ENCODE measurements at places on chromosomes 7 and 10. TPM values are rescaled to one million over a fixed set of nuclear protein-coding genes. Genes with fewer than 3 reads are reported as not detected.

GRCh38 chr7:155700847-155701246, 56.4 kb downstream of the RBM33 start:
- no peak overlapping the region for H3K4me3 ChIP-seq
- no peak overlapping the region for H3K27ac ChIP-seq
- no peaks in the 10 kb centered on the region for H3K27me3 ChIP-seq
- H3K4me1 ChIP-seq, result peaks cover 47% of the 10 kb centered on the region
- DNase-seq, result no peak

DNA sequence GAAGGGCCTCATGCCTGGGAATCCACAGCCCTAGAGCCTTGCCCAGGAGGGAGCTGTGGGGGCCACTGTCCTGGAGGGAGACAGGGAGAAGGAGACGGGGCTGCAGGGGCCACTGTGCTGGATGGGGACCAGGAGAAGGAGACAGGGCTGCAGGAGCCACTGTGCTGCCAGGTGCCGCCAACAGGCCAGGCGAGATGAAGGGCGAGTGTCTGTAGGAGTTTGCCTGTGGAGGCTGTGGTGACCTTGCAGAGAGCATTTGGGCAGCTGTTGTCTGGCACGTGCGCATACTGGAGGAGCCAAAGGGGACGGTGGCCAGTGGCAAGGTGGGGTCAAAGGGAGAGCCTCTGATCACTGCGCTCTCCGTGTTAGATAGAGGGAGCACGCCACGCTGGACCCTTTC, 79.2 kb downstream of the NKX6-2 start:
- H3K27me3 ChIP-seq, result no peaks in the 10 kb centered on the region
- H3K4me1 ChIP-seq, result no peaks in the 10 kb centered on the region
- H3K36me3 ChIP-seq, result peaks cover 36% of the 10 kb centered on the region
- no peak overlapping the region for H3K4me3 ChIP-seq
- DNase-seq, result no peak

- H3K4me3 ChIP-seq, result no peak overlapping the region
- H3K27me3 ChIP-seq, result peaks cover 3% of the 10 kb centered on the region
- H3K27ac ChIP-seq, result no peak overlapping the region
- no peak for DNase-seq
- peaks cover 36% of the 10 kb centered on the region for H3K4me1 ChIP-seq
Observed at GRCh38 chr10:17507538-17507937, 53.1 kb upstream of the ST8SIA6 start.

DNA sequence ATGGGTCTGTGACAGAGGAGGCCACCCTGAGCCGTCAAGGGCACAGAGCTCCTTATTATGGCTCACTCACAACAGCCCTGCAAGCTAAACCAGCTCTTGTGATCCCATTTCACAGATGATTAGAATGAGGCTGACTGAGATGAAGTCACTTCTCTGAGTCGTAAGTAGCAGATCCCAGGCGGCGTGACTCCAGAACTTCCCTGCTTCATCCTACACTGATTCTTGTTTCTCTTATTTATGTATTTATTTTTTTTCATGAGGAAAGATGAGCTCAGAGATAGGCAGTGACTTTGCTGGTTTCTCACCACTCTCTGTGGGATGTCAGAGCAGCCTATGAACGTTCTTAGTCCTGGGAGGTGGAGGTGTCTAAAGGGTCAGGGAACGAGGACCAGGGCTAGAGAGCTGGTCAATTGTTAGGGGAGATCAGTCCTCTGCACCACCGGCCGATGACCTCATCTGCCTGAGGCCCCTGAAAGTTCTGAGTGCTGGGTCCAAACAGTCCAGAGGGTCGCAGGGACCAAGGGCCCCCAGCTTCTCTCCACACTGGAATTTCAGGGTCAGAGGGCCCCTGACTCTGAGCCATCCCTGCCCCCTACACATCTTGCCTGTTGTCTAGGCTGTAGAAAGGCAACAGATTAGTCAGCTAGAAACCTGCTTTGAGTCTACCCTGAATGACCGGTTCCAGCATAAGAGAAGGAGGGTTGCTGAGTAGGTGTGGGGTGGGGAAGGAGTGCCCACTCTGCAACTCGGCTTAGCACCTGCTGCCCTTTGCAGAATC, 17.9 kb downstream of the CLRN3 start:
- no peak overlapping the region for H3K27ac ChIP-seq
- no peaks in the 10 kb centered on the region for H3K36me3 ChIP-seq
- peaks cover 15% of the 10 kb centered on the region for H3K4me1 ChIP-seq

DNA sequence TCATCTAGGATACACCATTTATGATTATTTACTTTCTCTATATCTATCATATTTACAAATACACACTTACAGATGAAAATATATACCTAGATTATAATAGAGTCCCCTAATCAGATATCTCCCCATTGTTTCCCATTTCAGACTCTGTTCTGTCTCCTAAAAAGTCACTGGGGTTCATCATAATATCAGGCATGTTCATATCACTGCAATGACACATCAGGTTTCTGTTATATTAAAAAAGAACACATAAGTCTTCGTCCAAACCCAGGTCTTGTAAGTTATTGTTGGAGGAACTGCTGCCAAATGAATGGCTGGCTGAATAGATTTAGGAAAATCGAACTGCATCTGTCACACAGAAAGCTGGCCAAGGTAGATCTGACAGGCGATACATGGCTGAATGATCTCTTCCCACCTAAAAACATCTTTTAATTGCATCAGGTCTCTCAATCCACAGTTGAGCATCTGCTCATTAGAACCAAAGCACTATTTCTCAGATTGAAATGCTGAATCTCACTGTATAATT, 178.7 kb downstream of the CACNA2D1 start:
- H3K4me3 ChIP-seq, result no peak overlapping the region
- H3K27ac ChIP-seq, result no peak overlapping the region
- no peaks in the 10 kb centered on the region for H3K27me3 ChIP-seq
- DNase-seq, result no peak

The NUTM2E gene
- total RNA-seq, result not detected

- H3K4me3 ChIP-seq, result no peak overlapping the region
- DNase-seq, result no peak
- H3K4me1 ChIP-seq, result no peaks in the 10 kb centered on the region
- no peaks in the 10 kb centered on the region for H3K27me3 ChIP-seq
- H3K27ac ChIP-seq, result no peak overlapping the region
Observed at GRCh38 chr7:134768243-134768642, 11.2 kb upstream of the CALD1 start.

The TRIM50 gene
- not detected for total RNA-seq

DNA sequence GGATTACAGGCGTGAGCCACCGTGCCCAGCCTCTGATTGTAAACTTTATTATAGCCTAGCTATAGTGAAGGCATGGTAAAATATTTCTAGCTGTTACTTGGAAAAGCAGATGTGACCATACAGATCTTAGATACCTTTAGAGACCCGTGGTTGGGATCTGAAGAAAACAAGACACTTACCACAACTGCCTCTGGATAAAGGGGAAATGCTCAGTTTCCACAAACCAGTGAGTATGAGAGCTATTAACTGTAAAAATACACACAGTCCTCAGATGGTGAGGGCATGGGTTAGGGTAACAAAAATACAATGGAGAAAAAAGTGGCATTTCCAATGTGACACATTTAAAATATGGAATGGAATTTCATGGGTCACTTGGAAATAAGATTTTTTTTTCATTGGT, 63.0 kb downstream of the ZNF438 start:
- peak overlapping the region; percentile 5 for H3K27ac ChIP-seq
- peaks cover 31% of the 10 kb centered on the region for H3K4me1 ChIP-seq
- DNase-seq, result no peak
- H3K27me3 ChIP-seq, result no peaks in the 10 kb centered on the region
- peaks cover 25% of the 10 kb centered on the region for H3K36me3 ChIP-seq

DNA sequence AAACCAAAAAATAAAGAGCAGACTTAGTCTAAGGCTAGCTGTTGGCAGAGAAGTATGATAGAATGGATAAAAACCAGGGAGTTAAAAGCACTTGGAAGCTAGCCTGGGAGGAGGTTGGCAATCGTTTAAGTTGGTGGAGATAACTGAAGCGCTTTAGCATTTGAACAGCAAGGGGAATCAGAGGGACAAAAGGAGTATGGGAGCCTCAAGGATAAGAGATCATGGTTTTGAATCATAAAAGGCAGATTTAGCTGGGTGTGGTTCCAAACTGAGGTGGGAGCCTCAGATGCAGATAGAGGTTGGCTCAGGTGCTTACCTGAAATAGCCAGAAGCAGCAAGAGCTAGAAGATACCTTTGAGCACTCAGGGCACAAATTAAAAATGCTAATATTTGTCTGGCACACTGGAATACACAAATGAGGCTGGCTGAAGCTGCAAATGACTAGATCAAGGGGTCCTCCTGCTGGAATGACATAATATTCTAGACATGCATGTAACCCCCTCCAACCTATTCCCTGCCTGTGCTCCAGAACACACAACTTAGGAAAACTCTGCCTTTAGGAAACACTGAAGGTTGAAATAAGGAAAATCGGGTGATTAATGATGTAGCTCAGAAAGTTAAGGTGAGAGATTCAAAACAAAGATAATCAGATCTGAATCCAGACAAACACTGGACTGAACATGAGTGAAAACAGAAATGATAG, 372.3 kb upstream of the LRRN3 start:
- peaks cover 2% of the 10 kb centered on the region for H3K4me1 ChIP-seq
- no peak overlapping the region for H3K4me3 ChIP-seq
- no peaks in the 10 kb centered on the region for H3K36me3 ChIP-seq
- no peak for DNase-seq

The SFRP4 gene
- total RNA-seq, result not detected

The ENTPD1 gene
- 37.5 TPM for total RNA-seq

The SPDYE9 gene
- total RNA-seq, result not detected

DNA sequence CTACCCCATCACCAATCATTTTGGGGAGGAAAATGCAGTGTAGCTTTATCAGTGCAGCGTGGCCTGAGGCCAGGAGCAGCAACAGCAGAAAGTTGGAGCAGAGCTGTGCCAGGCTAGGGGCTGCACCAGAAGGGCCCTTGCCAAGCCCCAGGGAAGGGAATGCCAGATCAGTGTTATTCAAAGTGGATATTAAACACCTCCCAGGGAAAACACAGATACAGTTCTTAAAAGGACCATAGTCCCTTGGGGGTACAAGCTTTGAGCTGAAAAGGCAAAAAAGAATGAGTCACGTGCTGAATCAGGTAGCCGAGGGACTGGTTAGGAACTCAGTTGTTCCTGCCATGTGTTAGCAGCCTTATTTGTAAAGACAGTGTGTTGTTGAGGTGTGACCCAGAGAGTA, 54.0 kb downstream of the GSDME start:
- H3K36me3 ChIP-seq, result no peaks in the 10 kb centered on the region
- H3K4me1 ChIP-seq, result peaks cover 1% of the 10 kb centered on the region
- no peak overlapping the region for H3K27ac ChIP-seq
- no peak overlapping the region for H3K4me3 ChIP-seq

GRCh38 chr10:104081998-104082397, 3.7 kb downstream of the COL17A1 start:
- peaks cover 11% of the 10 kb centered on the region for H3K27me3 ChIP-seq
- no peaks in the 10 kb centered on the region for H3K36me3 ChIP-seq
- H3K4me3 ChIP-seq, result no peak overlapping the region
- DNase-seq, result no peak

GRCh38 chr10:80416479-80417098, 8.2 kb downstream of the PRXL2A start:
- H3K36me3 ChIP-seq, result no peaks in the 10 kb centered on the region
- no peak overlapping the region for H3K4me3 ChIP-seq
- H3K27me3 ChIP-seq, result no peaks in the 10 kb centered on the region
- no peak for DNase-seq
- H3K4me1 ChIP-seq, result peaks cover 19% of the 10 kb centered on the region

The KCND2 gene
- total RNA-seq, result not detected

The CD36 gene
- not detected for total RNA-seq

DNA sequence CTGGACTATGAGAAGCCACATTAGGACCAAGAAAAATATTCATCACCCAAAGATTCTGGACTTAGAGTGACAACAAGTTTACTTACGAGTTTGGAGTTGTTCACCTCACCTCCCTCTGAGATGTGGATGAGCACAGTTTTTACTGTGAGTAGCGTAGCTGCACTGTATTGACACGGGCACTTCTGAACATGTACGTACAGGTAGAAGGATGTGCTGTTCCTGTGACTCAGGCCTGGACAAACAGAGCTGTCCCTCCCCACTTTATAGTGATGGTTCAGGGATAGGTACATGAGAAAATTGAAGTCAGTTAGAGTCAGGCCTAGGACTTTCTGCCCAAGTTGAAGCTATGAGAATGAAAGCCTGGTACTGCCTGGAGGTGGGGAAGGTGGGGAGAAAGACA, 80.9 kb upstream of the DYNC1I1 start:
- H3K27me3 ChIP-seq, result peaks cover 3% of the 10 kb centered on the region
- no peak overlapping the region for H3K4me3 ChIP-seq
- no peak for DNase-seq

- H3K4me3 ChIP-seq, result no peak overlapping the region
- no peaks in the 10 kb centered on the region for H3K36me3 ChIP-seq
- H3K27me3 ChIP-seq, result no peaks in the 10 kb centered on the region
- DNase-seq, result no peak
Observed at GRCh38 chr10:114573330-114574045, 84.6 kb downstream of the ABLIM1 start.

DNA sequence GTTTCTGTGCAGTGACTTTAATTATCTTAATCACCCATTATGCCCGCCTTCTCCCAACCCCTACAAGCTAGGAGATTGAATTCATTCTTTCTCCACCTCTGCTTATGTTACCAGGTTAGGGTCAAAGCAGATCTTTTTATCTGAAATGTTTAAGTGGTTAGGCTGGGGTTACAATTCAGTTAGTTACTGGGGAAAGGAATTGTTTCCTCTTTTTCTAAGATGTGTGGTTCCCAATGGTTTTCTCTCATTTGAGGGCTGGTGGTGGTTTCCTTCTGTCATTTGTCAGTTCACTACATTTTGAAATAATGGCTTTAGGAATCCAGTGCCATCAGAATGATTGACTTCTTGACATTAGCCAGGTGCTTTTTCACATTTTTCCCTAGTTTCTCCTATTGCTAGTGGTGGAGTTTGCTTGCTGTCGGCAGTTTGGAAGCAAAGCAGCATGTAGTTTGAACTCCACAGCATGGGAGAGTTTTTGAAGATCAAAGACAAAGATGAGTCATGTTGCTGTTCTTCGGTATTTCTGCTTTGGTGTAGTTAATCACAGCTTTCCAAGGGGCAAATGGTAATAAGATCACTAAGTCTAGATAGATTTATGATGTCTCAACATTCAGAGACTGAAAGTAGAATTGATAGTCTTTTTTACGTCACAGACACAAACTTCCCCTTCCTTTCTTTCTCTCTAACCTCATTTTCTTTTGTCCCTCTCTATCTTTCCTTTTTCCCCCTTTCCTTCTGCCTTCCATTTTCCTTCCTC, 168.2 kb downstream of the SND1 start:
- no peak for DNase-seq
- peak overlapping the region; percentile 70 for H3K27ac ChIP-seq
- peaks cover 41% of the 10 kb centered on the region for H3K4me1 ChIP-seq
- H3K4me3 ChIP-seq, result no peak overlapping the region

DNA sequence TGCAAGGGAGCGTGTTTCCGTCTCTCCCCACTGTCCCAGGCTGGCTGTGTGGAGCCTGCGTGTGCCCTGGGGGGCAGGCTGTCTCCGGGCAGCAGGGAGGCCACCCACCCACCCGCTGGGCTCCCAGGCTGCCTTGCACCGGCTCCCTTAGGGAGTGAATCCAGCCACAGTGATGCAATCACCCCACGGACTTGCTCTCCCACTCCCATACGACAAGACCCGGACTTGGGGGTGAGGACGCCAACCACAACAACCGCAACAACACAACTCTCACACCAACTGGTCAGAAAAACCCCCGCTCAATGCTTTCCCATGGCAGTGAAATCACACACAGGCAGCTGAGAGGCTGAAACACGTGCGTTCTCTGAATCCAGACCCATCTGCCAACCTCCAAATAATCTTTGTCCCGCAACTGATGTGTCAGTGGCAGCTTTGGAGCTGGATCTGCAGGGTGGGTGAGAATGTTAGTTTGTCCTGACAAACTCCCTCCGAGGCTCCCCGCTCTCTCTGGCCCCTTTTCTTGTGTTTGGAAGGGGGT, 62.7 kb upstream of the DDC start:
- H3K4me3 ChIP-seq, result no peak overlapping the region
- peaks cover under 1% of the 10 kb centered on the region for H3K4me1 ChIP-seq
- peaks cover 5% of the 10 kb centered on the region for H3K27me3 ChIP-seq
- H3K27ac ChIP-seq, result no peak overlapping the region
- DNase-seq, result peak; percentile 5
